ENCODE measurements at places on chromosomes 4 and X. TPM values are rescaled to one million over a fixed set of nuclear protein-coding genes. Genes with fewer than 3 reads are reported as not detected.

VBP1 gene
- total RNA-seq, result 34.0 TPM

PF4V1 gene
- not detected for total RNA-seq

EFHC2 gene
- total RNA-seq, result 1.1 TPM

DRD5 gene
- total RNA-seq, result not detected

TMSB15A gene
- 5.6 TPM for total RNA-seq

FAM236A gene
- not detected for total RNA-seq

RAB9B gene
- total RNA-seq, result 1.1 TPM

FBXO8 gene
- 29.6 TPM for total RNA-seq

CETN2 gene
- total RNA-seq, result 41.9 TPM

DCHS2 gene
- total RNA-seq, result not detected

USP53 gene
- total RNA-seq, result 63.2 TPM

DNA sequence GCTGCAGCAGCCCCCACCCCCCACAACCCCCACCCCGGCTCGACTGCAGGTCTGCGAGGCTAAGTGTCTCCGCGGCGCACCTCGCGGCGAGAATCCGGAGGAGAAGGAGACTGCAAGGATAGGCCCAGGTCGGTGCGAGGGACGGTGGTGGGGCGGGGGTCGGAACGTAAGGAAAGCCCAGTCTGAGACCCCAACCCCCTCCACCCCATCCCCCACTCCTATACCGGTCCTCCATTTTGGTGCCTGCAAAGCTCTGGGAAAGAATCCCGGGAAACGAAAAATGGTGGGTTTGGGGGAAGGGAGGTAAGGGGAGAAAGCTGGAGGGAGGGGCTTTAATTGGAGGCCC lies 614 bp downstream of the BEX3 start:
- no peak for DNase-seq

DNA sequence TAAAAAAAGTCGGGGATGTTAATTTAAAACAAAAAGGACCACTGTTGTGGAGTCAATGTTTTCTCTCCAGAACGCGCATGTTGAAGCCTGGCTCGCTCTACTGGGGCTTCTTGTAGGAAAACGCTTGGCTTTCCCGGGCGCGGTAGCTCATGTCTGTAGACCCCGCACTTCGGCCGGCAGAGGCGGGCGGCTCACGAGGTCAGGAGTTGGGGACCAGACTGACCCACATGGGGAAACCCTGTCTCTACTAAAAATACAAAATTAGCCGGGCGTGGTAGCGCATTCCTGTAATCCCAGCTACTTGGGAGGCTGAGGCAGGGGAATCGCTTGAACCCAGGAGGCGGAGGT lies 15.6 kb downstream of the NELFA start:
- DNase-seq, result no peak

DNA sequence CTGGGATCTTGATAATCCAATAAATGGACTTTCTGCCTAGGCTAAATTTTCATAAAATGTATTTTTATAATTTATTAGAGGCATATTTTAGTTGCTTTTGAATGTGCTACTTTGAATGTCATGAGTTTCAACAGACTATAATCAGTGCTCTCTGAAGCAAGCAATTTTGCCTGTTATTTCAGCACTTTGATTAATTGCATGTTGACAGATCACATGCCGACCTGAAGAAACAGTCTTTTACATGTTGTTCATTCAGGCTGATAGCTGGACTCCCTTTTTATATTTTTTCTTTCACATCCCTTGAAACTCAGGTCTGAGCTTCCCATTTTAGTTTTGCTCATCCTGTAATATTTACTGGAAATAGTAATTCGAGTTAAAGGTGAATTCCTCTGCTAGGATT lies 341.0 kb downstream of the NAP1L3 start:
- DNase-seq, result no peak

GRCh38 chr4:71004281-71004851 lies 10.9 kb downstream of the DCK start:
- DNase-seq, result no peak

DNA sequence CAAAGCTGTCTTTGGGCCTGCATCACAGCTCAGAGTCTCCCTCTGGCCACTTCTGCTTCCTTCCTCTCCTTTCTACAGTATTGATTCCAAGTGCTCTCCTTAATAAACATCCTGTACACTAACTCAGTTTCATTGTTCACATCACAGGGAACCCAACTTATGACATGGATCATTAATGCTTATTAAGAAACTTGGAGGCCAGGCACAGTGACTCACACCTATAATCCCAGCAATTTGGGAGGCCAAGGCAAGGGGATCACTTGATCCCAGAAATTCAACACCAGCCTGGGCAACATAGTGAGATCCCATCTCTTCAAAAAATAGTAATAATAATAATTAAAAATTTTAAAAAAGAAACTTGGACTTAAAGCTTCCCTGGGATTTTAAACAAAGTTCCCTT lies 89.2 kb upstream of the EFHC2 start:
- DNase-seq, result no peak

- no peak for DNase-seq
These were observed 3.6 kb downstream of the ATP10D start for GRCh38 chr4:47488706-47489105.

GRCh38 chr4:136893573-136893972 lies 638.7 kb downstream of the PCDH18 start:
- no peak for DNase-seq

GRCh38 chr4:7105276-7105675 lies 37.4 kb upstream of the GRPEL1 start:
- DNase-seq, result peak; percentile 38

- DNase-seq, result no peak
These were observed 66.5 kb upstream of the LRPAP1 start for GRCh38 chr4:3598695-3599227.

DNA sequence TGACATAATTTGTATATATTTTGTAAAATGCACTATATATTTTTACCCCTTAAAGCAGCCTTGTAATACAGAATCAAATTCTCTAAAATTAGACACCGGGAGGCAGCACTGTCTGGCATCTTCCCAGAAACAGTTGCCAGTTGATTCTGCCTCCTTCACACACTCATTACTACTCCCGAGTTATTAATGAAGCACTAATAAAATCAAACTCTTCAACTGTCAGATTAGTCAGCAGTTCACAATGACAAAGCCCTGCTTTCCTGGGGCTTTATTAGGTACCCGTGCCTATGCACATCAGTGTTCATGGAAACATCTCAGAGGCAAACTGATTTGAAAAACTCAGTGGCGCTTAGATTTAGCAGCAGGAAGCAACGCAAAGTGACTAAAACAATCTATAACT lies 103.5 kb upstream of the VEGFC start:
- no peak for DNase-seq

- no peak for DNase-seq
These were observed 64.3 kb downstream of the PDLIM5 start for GRCh38 chr4:94516067-94516466.

DNA sequence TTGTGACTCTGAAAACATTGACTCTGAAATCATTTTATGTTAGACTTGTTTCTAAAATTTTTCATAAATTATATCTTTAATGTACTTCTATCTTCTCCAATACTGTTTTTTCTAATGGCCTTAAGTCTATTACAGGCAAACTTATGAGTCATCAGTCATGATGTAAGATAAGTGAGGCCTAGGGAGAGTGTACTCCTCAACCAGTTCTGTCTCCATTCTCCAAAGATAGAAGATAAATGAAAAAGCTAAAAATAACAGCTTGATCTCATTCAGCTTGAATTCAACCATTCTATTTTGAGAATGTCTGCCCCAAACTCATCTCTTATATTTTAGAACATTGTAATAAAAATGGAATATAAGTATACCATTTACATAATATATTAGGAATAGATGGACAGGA lies 34.5 kb downstream of the STBD1 start:
- DNase-seq, result no peak

- peak; percentile 31 for DNase-seq
These were observed 55.3 kb downstream of the ZFYVE28 start for GRCh38 chr4:2363056-2363721.

DNA sequence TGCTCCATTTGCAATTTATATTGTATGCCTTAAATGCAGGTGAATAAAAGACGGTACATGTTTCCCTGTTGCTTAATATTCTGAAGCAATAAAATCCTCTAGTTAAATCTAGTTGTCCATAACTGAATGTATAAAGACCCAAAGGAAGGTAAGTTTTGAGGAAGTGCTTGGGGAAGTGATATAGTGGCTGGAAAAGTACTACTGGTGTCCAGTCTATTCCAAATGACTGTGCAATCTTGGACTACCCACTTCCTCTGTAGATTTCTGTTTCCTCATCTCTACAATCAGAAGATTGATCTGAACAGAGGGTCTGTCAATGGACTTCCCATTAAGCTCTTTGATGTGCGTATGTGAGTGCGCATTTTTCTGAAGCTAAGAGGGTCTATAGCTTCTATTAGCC lies 17.0 kb downstream of the SNCA start:
- no peak for DNase-seq

DNA sequence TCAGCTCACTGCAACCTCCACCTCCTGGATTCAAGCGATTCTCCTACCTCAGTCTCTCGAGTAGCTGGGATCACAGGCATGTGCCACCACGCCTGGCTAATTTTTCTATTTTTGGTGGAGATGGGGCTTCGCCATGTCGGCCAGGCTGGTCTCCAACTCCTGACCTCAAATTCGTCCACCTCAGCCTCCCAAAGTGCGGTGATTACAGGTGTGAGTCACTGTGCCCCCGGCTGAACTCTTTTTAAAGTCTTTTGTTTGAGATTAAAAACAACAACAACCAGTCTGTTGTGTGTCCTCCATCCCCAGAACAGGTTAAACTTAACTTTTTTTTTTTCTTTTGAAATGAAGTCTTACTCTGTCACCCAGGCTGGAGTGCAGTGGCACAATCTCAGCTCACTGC lies 36.3 kb upstream of the RBPJ start:
- no peak for DNase-seq

- DNase-seq, result no peak
These were observed 750.5 kb upstream of the POU3F4 start for GRCh38 chrX:82757614-82758013.

GRCh38 chrX:119991005-119991787 lies 47.6 kb upstream of the NKAP start:
- no peak for DNase-seq

DNA sequence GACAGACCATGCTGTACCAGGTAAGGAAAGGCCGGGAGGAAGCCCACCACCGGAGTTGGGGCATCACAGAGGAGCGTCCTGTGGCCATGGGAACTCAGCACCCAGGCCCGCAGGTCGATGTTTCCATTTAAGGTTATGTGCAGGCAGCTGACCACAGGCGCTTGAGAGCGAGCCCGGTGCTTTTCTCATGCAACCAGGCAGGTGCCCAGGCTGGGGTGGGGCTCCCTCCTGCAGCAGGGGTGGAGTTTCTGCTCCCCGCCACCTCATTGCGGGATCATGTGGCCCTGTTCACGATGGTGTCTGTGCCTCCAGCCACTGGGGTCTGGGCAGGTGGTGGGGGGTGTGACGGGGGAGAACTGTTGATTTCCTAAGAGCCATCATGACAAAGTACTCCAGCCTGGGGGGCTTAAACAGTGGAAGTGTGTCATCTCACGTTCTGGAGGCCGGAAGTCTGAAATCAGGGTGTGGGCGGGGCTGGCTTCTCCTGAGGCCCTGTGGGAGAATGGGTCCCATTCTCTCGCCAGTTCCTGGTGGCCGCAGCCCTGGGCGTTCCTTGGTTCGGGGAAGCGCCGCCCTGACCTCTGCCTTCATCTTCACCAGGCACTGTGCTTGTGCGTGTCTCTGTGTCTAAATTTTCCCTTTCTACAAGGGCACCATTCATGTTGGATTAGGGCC lies 60.9 kb downstream of the CPZ start:
- no peak for DNase-seq

GRCh38 chr4:1721666-1722550 lies 587 bp downstream of the TACC3 start:
- peak; percentile 24 for DNase-seq

DNA sequence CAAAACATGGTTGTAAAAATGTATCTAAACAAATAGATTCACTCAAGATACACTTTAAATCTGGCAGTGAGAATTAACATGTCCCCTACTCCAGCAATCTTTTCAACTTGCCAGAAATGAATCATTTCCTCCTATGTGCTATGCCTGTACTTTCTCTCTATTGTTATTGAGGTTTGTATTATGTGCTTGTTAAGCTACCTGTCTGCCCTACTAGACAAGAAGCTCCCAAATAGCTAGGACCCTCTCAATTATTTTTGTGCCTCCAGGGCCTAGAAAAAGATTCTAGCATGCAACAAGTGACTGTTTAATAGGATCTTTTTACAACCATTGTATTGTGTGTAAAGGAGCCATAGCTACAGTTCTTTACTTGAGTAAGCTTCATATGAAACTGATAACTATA lies 3.5 kb upstream of the SAP30 start:
- no peak for DNase-seq

DNA sequence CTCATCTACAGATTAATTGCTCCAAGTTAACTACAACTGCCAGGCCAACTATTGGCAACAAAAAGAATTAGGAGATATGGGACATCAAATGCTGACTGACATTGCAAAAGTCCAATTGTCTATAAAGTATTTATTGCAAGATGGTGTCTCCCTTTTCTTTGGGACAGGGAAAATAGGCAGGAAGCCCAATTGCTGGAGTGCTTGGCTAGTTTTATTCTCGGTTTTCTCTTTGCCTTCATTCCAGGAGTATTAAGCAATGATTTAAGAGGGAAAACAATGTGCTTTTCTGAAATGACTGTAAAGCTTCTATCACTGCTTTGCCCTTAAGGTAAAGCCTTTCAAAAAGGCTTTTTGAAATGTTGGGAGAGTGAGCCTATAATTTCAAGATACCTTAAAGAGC lies 62.8 kb upstream of the DIAPH2 start:
- DNase-seq, result no peak

DNA sequence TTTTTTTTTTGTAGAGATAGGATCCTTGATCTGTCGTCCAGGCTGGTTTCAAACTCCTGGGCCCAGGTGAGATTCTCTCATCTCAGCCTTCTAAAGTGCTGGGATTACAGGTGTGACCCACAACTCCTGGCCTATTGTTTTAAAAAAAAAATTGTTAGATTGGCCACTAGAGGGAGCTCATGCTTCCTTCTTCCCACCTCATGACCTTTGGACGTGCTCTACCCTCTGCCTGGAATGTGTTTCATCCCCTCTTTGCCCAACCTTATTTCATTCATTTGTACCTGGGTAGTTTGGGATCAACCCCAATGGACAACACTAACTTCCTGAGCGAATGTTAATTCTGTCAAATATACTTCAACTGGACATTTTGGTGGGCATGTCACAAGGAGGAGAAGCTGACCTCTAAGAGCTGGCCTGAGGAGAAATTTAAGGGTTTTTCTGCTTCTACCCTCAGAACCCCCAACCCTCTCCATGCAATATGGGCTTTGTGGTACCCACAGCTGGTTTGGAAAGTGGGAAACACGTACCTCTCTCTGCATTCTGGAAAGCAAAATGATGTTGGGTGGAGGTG lies 6.4 kb downstream of the PPEF2 start:
- no peak for DNase-seq

- no peak for DNase-seq
These were observed 36.9 kb downstream of the SNCA start for GRCh38 chr4:89800012-89800516.
